ENCODE measurements at places on chromosomes 7 and 10. TPM values are rescaled to one million over a fixed set of nuclear protein-coding genes. Genes with fewer than 3 reads are reported as not detected.

DNA sequence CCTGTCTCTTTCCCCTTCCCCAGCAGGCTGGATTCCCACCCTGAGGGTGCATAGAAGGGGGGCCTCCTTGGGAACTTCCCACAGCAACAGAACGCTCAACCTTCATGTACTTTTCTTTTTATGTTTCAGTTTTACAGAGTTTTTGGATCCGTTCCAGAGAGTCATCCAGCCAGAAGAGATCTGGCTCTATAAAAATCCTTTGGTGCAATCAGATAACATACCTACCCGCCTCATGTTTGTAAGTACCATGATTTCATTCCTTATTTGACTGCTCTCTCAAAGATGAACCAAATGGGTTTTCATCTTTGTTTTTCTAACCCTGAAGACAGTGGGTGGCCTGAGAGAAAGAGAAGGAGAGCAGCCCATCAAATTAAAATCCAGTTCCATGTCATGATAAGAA is 46.7 kb downstream of the PLPP4 start:
- no peak for DNase-seq

LDB3 gene
- 0.09 TPM for total RNA-seq

DNA sequence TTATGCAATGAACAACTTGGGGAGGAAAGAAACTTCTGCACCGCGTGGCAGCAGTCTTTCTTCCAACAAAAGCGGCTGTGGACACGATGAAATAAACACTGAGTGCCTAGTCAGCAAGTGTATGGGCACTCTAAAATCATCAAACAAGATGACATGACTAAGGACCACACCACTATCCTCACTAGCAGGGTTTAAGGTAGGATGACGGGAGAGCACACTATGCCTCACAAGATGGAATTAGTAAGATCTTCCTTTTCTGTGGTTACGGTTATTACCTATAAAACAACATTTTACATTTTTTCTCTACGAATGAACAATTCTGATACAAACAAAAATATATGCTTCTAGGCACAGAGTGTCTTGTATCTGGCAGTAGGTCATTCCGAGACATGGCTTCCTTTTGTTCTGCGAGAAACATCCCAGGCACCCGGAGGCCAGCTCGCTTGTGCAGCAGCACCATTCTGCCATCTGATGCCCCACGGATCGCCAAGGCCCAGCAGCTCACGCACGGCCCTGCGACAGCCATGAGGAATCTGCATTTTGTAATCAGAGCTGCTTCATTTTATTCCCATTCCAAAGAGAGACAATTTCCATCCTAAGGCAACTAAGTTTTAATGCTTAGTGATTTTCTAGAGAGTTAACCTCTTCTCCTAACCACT is 54.1 kb upstream of the NCAPG2 start:
- DNase-seq: no peak

- no peak for DNase-seq
Observed at GRCh38 chr10:11724938-11725776, 17.0 kb upstream of the ECHDC3 start.

GIMAP7 gene
- total RNA-seq: not detected

DNA sequence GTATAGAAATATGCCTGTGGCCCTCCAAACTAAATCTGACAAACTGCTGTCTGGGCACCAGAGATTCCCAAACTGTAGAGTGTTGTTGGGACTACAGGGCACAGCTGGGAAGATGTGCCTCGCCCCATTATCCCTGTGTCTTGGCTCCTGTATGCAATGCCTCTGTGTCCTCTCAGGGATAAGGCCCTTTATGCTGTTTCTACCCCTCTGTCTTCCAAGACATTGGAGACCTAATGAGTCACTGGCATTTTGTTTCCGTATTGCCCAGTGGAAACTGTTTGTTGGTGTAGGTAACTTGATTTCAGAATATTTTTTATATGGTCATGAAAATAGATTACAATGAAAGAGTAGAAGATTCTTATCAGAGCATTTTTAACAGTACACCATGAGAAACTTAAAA is 183.2 kb downstream of the GLI3 start:
- no peak for DNase-seq

INTS1 gene
- total RNA-seq: 124 TPM

DNA sequence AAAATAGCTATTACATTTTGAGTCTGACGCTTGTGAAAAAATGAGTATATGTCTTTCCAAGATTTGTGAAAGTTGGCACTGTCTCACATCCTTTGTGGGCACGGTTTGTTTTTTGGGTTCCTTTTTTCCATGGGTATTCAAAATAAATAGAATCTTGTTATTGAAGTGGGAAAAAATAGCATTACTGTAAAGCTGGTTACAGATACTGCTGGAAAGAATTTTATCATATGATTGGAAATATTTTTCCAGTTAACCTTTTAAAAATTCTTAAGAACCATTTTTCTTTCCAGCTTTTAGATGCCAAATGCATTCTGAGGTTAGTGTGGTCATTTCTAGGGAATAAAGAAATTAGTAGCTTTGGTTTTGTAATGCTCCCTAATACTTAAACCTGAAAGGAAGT is 11.4 kb downstream of the NET1 start:
- no peak for DNase-seq

DNA sequence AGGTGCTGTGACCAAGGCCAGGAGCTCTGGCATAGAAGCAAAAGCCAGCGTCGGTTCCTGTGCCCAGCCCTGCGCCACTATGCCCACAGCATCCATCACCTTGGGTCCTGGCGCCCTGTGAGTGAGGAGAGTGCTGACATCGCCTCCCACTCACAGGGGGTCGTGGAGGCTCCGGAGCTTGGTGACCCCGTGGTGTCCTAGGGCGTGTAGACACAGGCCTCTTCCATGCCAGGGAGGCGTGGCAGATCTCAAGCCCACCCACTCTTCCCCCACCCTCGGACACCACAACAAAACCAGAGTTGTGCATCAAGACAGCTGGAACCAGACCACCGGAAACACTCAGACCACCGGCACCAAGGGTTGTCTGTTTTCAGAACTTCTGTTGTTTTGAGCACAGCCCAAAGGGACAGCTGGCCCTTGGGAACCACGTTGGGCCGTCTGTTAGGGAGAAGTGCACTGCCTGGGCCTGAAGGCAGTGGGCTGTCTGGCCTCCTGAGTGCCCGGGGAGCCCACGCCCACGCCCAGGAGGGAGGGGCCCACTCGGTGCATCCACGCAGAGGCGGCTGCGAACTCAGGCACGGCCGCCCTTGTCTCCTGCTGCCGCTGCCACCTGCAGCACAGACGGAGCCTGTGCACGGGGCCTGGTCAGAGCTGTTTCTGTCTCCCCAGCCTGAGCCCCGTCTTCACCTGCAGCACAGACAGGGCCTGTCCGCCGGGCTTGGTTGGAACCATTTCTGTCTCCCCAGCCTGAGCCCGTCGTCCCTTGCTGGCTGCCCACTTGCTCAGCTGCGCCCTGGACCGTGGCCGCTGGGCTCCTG is 106.3 kb downstream of the INPP5A start:
- no peak for DNase-seq

GRCh38 chr7:129417073-129417472 is 17.2 kb upstream of the STRIP2 start:
- no peak for DNase-seq

DNA sequence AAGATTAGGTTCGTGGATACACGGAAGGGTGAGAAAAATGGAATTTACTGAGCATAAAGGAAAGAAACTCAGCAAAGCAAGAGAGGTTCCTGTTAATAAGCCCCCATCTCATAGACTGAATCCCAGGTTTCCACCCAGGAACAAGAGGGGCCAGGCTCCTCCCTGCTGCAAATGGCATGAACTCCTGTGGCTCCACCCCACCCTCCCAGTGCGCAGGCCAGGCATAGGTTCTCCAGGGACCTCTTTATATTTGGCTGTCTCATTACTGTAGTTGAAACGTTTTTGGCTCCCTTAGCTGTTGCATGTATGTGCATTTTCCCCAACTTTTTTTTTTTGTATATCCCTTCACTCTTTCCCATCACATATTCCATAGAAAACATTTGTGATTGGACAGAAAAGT is 217.8 kb upstream of the NRP1 start:
- no peak for DNase-seq

NRG3 gene
- total RNA-seq: 1.1 TPM

OR2A42 gene
- not detected for total RNA-seq

ACADSB gene
- total RNA-seq: 23.5 TPM

CD36 gene
- total RNA-seq: not detected

GRCh38 chr7:95861041-95861440 is 88.7 kb downstream of the DYNC1I1 start:
- DNase-seq: no peak

DNA sequence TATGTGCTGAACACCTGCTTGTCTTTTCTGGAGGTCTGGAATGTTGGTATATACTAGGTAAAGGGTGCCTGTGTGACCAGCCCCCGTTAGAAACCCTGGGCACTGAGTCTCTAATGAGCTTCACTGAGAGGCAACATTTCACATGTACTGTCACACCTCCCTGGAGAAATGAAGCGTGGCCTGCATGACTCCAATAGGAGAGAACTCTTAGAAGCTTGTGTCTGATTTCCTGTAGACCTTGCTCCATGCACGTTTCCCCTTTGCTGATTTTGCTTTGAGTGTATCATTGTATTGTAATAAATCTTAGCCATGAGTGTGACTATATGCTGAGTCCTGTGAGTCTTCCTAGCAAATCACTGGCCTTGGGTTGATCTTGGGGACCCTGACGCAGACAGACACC is 82.8 kb downstream of the PPP1R3C start:
- DNase-seq: no peak

- DNase-seq: no peak
Observed at GRCh38 chr10:91987397-91988037, 63.9 kb downstream of the BTAF1 start.

DNA sequence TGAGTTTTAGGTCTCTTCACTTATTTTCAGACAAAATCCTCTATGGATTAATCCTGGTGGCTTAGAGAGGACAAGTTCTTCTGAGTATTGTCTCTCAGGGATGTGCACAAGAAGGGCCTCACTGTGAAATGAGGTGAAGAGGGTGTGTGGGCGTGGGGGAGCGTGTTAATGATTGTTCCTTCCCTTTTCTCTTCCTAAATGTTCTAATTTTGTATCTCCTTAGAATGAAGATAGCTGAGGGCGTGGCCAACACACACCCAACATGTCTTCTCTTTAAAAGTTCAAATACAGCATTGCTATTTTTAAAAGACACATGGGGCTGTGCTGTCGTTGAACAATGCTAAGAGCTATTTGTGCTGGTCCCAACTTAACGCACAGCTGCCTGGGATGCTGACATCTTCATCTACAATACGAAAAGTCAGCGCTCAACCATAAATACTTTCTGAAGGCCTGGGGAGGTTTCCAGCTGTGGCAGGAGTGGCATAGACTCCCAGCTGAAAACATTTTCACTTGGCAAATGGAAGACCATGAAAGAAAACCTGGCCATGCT is 135.9 kb downstream of the JCAD start:
- DNase-seq: no peak

C7orf33 gene
- 0.23 TPM for total RNA-seq

METTL27 gene
- 1.7 TPM for total RNA-seq

DNA sequence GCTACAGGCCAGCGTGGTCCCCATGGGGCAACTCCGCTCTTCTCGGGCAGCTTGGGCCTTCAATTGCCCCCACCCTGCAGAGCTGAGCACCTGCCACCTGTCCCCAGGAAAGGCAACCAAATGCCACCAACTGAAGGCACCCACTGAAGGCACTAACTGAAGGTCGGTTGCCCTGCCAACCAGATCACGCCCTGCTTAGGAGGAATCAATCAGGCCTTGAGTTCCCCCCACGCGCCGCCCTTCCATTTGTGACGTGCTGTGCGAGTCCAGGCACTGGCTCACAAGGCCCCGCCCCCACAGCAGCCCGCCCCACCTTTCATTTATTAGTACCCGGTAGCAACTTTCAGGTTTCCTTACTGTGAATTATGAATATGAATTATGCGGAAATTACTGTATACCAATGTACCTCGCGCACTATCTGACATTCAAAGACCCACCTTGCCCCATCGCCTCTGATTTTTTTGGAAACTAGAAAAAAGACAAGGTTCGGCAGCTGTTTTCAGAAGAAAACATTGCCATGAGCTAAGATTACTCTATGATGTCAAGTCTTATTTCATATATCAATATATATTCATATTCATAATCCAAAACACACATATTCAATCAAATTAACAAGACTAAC is 83.6 kb upstream of the ABI1 start:
- DNase-seq: no peak

CALHM3 gene
- total RNA-seq: 0.18 TPM

HOXA6 gene
- total RNA-seq: 8.1 TPM

DNA sequence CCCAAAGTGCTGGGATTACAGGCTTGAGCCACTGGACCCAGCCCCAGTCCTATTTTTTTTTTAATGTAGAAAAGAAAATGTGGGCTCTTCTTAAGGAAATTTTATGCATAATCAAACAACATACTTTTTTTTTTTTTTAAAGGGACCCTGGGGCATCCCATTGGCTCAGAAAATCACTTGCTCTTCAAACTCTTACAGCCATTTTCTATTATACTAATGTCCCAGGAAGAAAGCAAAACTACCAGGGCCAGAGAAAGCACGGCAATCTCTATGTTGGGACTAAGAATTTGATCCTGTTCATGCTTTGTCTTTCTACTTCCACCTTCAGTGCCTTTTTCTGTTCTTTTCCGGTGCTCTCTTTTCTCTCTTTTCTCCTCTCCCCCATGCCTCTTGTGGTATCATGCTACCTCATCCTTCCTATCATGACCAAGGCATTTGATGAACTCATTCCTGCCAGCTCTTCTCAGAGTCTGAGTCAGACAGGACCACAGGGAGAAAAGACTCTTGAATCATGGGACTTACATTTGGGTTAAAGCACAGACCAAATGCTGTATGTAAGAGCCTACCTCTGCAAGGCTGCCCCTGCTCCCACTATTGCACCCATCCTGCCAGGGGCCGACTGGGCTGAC is 76.4 kb upstream of the CCNY start:
- DNase-seq: no peak

CPA2 gene
- 27.6 TPM for total RNA-seq

DNA sequence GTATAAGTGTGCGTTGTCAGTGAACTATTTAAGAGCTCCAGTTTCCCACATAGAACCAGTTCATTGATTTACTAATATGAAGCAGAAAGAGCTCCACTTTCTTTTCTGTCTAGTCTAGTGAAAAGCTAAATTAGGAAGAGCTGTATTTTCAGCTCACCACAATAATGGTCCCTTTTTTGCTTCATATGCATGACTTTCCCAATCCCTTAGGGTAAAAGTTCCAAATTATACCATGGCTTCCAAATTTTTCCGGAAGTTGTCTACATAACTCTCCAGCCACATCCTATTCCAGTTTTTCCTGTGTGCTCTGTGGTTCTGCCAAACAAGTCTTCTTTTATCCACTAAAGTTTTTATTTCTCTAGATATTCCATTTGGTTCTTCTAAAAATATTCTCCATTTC is 685.2 kb downstream of the REEP3 start:
- DNase-seq: no peak

GRCh38 chr10:120477021-120477742 is 20.2 kb downstream of the PLPP4 start:
- DNase-seq: no peak

DNA sequence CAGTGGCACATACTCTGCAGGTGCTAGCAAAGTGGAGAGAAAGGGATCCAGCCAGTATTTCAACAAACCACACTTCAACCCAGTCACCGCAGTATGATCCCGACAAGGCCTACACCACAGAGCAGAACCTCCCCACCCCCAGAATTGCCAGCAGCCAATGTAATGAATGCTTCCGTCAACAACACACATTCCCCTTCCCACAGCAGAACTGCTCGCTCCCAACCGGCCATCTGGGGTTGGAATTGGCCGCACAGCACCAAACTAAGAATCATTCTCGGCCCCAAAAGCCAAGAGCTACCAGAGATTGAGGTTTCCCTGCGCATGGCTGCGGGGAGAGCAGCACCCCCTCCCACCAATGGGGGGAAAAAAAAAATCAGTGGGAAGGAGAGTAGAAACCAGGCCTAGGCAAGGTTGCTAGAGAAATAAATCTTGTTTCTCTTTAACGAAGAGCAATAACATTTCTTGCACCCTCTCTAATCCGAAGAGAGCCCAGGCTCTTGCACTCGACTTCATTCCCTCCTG is 1.1 kb downstream of the WASL start:
- DNase-seq: peak; percentile 78
